ENCODE measurements at places on chromosomes 7 and 10.

DNA sequence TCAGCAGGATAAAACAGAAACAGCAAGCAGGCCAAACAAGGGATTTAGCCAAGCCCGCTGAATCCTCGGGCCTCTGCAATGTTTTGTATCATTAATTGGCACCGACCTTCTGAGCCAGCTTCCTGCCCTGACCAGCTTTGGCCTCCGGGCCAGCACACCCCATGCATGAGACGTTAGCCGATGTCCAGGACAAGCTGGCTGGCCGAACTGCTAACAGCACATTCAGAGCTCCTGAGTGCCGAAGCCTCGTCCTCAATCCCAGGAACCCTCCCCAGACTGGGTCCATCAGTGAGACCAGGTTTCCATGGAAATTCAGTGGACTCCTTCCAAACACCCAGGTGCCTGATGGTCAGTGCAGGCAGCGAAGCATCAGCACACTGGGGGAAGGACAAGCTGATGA lies 134.3 kb upstream of the PFKP start:
- DNase-seq, result no peak

- no peak for DNase-seq
These were observed 7.1 kb upstream of the KLF6 start for GRCh38 chr10:3791974-3792633.

GRCh38 chr7:130410868-130411541 lies 29.8 kb downstream of the CEP41 start:
- DNase-seq, result no peak

DNA sequence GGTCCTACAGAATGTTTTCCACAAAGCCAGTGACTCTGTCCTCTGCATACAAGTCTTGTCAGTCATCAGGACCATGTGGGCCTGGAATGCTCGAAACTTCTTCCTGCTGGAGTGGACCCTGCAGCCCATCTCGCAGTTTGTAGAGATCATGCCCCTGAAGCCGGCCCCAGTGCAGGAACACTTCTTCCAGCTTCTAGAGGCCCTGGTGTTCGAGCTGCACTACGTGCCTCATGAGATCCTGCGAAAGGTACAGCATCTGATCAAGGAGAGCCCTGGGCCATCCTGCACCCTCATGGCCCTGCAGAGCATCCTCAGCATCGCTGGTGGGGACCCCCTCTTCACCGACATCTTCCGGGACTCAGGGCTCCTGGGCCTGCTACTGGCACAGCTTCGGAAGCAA lies 46.5 kb downstream of the WDFY4 start:
- no peak for DNase-seq

DNA sequence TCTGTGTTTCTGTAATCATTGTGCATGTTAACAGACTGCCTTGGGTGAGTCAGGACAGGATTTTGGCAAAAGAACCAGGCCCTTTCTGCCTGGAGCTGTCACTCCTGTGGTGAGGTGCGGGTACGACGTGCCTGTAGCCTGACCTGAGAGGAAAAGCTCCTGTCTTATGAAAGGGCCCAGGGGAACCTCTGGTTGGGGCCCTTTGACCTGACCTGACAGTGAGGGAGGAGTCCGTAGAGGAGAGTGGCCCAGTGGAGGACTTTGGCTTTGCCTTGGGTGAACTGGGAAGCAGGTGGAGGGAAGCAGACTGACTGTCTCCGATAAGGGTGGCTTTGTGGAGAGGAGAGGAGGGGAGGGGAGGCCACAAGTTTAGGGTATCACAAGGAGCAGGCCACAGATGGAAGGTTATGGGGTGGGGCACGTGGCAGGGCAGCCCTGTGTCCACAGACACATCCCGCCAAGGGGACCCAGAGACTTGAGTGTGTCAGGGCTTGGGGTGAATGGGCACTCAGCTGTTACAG lies 6.9 kb downstream of the PFKP start:
- no peak for DNase-seq

DNA sequence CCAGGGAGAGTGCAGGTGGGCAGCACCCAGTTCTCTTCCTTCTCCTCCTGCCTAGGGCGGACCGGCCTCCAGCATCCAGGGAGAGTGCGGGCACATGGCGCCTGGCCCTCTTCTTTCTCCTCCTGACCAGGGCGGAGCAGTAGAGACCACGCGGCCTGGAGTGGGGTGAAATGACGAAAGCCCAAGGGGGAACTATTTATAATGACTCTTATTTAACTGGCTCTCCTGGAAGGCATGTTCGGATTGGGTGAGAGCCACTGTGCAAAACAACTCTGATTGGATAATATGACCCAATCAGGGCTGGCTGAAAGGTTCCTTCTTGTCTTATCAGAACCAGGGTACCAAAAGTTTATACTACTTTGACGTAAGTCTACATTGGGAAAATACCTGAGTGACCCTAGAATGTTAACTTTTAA lies 63.1 kb downstream of the ZNF37A start:
- DNase-seq, result no peak

- DNase-seq, result no peak
These were observed 504.1 kb upstream of the ANKRD30A start for GRCh38 chr10:36621346-36621745.

GRCh38 chr10:50508315-50509051 lies 115.3 kb downstream of the SGMS1 start:
- DNase-seq, result no peak

- no peak for DNase-seq
These were observed 156.4 kb downstream of the AOAH start for GRCh38 chr7:36567699-36568451.

GRCh38 chr7:71131256-71132126 lies 453 bp upstream of the GALNT17 start:
- DNase-seq, result no peak
